ENCODE measurements at places on chromosomes 6 and 20. TPM values are rescaled to one million over a fixed set of nuclear protein-coding genes. Genes with fewer than 3 reads are reported as not detected.

Gene BNIP5
- 29.1 TPM for total RNA-seq

Gene CASS4
- total RNA-seq: 0.13 TPM

DNA sequence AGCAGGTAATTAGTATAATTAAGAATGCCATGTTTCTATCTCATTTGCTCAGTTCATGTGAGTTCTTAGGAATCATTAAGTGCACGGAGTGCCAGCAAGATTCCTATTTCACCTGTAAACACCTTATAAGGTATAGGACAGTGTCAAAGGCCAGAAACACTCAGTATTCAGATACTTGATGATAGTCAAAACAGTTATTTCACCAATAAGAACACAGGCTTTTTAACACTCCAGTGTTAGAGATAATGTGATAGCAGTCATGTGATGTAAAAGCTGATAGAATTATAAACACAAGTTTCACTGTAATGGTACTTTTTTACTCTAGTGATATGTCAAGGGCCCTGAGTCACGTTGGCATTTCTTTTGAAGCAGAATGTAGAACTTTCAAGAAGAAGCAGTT is at the start of gene GPRC6A:
Gene GPRC6A, minus strand, starts transcription at position 101 of the 400 bp plus-strand sequence. Its CDS starts 70 bp downstream, at position 31.
- no peak for DNase-seq

DNA sequence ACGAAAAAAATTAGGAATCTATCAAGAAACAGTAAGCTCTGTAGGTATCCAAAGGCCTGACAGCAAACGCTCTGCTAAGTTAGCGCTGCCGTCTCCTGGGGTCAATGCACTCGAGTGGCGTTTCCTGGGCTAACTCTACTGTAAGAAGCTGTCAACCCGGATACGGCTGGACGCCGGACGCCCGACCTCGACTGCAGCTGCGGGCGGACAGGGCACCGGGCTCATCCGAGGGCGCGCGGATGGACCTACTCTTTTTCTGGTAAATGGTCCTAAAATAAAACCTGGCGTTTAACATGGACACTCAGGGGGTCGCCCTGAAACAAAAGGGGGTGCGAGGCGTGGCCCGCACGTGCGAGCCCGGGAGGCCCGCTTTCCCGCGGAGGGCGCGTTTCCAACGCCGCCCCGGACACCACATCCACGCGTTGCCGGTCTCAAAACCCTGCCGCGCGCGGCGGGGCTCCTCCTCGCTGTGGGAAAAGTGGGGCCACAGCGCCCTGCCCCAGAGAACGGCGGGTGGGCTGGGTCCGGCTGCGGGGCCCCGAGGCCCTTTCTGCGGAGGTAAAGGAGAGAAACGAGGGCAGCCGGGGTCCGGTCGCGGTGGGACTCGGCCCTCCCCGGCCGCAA is 537 bp downstream of the TCP1 start:
- DNase-seq: peak; percentile 68

DNA sequence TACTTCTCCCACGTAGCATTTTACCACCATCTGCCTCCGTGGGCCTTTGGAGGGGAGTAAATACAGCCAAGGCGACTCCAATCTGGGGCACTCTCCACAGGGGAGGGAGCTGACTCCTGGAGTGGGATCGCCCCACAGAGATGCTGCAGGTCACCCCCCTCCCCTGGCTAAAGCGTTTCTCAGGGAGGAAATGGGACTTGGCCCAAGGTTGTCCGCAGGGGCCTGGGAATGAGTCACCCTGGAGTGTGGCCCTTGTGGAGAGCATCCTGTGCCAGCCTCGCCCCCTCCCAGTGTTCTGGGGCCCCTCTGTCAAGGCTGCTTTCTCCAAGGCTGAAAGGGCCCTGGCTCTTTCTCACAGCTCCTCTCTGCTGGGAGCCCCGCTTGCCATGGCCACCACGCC is 84.5 kb upstream of the QKI start:
- DNase-seq: no peak

DNA sequence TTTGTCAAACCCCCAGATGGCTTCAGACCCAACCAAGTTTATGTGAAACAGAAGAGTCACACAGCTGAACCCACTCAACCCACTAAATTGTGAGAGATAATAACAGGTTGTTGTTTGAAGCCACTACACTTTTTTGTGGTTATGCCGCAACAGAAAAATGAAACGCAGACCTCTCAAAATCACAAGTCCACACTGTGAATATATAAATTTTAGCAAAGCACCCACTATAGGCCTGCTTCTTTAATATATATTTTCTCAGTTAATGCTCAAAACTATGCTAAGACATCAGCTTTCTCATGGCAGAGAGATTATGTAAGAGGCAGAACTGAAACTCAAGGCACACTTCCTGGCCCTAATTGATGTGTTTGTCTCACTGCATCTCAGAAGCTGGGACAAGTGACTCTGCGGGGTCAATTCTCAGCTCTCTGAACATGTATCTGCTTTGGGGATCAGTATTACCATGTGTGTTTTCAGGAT is 27.7 kb downstream of the MAP3K5 start:
- no peak for DNase-seq

DNA sequence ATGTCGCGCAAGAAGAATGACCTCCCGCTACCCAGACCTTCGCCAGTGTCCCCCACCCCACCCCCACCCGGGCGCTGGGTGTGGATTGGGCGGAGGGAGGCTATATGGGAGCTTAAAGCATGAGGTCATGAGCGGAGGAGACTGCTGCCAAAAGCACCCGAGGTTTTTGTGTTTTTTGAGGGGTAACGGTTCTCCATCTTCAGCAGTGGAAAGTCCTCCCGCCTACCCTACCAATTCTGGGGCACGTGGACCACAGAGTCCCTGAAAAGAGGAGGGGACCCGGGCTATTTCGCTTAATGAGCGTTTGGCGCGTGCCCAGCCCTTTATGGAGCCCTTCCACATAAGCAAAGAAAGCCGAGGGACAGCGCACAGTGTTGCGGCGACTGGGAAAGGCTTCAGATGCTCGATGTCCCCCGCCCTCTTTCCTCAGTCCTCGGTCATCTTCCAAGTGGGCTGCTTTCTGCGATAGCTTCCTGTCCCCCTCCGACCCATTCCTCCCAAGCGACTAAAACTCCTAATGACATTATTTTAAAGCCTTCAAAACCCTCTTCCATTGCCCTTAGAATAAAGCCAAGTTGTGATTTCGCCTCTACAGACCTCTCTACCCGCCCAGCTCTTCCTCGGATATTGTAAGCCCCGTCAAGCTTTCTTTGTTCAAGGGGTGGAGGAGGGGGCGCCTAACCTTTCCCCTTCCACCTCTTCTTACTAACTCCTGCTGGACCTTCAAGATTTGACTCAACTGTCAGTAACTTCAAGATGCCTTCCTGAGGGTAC is 2.1 kb upstream of the TRERF1 start:
- peak; percentile 76 for DNase-seq

DNA sequence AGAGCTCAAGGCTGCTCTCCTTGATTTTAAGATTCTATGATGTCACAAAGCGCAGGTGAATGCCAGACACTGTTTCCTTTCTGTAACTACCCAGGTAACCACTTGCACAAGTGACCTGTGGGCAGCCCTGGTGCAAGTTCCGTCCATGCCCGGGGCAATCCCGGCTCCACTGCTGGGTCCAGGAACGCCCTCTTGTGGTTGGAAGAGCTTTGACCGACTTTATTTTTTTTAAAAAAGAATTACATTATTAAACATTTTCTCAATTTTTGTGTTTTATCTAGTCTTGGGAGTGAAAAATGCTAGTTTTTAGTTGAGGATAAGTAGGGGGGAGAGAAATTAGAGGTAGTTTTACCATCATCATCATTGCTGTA is 695.2 kb downstream of the QKI start:
- DNase-seq: peak; percentile 49

DNA sequence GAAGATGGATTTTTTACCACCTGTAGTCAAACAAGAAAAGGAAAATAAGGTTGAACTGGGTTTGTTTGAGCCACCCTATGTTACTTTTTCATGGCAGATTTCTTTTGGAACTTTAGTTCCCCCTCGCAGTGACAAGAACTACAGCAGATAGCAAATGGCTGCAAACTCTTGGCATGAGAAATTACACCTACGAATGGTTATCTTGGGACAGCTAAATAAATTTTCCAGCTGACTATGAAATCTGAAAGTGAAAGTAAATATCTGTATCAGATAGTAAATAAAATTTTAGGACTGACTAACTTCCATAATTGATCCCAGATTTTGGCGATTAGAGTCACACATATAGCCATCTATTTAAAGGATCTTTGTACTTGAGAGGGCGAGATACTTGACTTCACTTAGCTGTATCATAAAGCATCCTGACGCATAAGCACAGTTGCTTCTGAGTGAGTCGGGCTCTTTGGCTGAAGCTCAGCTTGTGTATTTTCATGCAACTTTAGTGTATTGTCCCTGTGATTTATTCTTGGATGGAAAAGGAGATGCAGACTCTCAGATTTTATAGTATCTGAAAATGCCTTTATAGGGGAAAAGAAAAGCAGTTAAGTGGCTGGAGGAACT is 125.3 kb upstream of the B3GAT2 start:
- no peak for DNase-seq

Data from hepatocyte (in vitro differentiated cells).